ENCODE measurements at places on chromosomes 7 and 10.

GRCh38 chr7:128168667-128169210 is 72.3 kb upstream of the LEP start:
- peaks cover 10% of the 10 kb centered on the region for H3K4me1 ChIP-seq
- DNase-seq, result no peak
- peak overlapping the region; percentile 8 for H3K4me3 ChIP-seq
- no peaks in the 10 kb centered on the region for H3K36me3 ChIP-seq

DNA sequence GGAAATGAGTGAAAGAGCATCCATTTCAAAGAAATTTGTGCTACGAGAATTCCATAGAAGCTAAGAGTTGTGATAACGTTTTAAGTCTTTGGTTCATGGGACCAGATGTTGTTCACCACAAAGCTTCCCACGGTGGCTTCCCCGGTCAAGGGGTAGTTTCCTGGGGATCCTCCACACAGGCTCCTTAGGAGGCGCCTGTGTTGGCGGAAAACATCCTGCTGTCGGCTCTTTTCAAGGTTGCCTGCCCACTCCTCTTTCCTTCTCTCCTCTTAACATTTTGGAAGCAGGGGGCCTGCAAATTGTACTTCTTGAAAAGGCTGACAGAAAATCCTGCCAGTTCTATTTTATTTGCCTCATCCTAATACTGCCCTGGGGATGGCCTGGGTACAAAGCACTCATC is 398.6 kb downstream of the SORCS1 start:
- no peaks in the 10 kb centered on the region for H3K27me3 ChIP-seq
- H3K4me3 ChIP-seq, result no peak overlapping the region
- H3K27ac ChIP-seq, result no peak overlapping the region
- H3K36me3 ChIP-seq, result no peaks in the 10 kb centered on the region
- H3K4me1 ChIP-seq, result no peaks in the 10 kb centered on the region

- 0 out of 2 replicates have a peak, but pooled peaks cover 1% of the 10 kb centered on the region for H3K36me3 ChIP-seq
- peak overlapping the region; percentile 80 for H3K4me3 ChIP-seq
- no peak overlapping the region for H3K27ac ChIP-seq
- peaks cover 2% of the 10 kb centered on the region for H3K4me1 ChIP-seq
- no peak for DNase-seq
- H3K27me3 ChIP-seq, result no peaks in the 10 kb centered on the region
These were observed 613 bp downstream of the AP5Z1 start for GRCh38 chr7:4775848-4776623.

DNA sequence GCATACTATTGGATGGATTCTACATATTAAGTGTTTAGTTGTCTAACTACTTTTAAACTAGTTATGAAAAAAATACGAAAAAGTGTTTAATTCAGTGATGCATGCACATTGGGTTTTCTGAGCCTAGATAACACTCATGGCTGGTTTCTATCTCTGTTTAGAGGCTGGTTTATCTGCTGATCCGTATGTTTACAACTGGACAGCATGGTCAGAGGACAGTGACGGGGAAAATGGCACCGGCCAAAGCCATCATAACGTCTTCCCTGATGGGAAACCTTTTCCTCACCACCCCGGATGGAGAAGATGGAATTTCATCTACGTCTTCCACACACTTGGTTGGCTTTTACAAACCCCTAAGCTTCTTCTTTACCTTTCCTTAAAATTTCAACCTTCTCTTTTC is 10.2 kb downstream of the GPNMB start:
- no peak for DNase-seq
- H3K4me3 ChIP-seq, result no peak overlapping the region
- no peaks in the 10 kb centered on the region for H3K36me3 ChIP-seq

DNA sequence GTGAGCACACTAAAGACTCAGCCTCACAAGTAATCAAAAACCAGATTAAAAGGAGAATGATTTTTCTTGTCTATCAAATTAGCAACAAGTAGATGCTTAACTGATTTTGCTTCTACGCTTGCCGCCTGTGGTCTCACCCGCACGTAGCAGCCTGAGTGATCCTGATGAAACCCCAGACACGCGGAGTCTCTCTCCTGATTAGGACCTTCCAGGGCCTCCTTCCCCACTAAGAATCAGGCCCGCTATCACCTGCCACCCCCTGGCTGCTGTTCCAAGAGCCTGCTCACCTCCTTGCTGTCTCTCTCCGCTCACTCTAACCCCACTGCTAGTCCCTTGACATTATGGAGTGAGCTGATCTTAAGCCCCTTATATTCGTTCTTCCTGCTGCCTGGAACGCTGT is 325.9 kb upstream of the NRP1 start:
- H3K4me3 ChIP-seq, result no peak overlapping the region
- H3K4me1 ChIP-seq, result no peaks in the 10 kb centered on the region
- H3K36me3 ChIP-seq, result no peaks in the 10 kb centered on the region
- H3K27me3 ChIP-seq, result no peaks in the 10 kb centered on the region
- no peak for DNase-seq

- H3K27me3 ChIP-seq, result no peaks in the 10 kb centered on the region
- H3K27ac ChIP-seq, result no peak overlapping the region
- DNase-seq, result no peak
- no peaks in the 10 kb centered on the region for H3K36me3 ChIP-seq
- H3K4me1 ChIP-seq, result peaks cover 1% of the 10 kb centered on the region
These were observed 102.0 kb upstream of the DKK1 start for GRCh38 chr10:52212062-52212461.

- no peaks in the 10 kb centered on the region for H3K4me1 ChIP-seq
- H3K27me3 ChIP-seq, result no peaks in the 10 kb centered on the region
- no peak overlapping the region for H3K4me3 ChIP-seq
- H3K36me3 ChIP-seq, result no peaks in the 10 kb centered on the region
These were observed 347.2 kb downstream of the CALN1 start for GRCh38 chr7:72064916-72065315.

- H3K4me3 ChIP-seq, result no peak overlapping the region
- DNase-seq, result no peak
- no peak overlapping the region for H3K27ac ChIP-seq
- no peaks in the 10 kb centered on the region for H3K36me3 ChIP-seq
- no peaks in the 10 kb centered on the region for H3K4me1 ChIP-seq
These were observed 27.3 kb upstream of the CADPS2 start for GRCh38 chr7:122913608-122914007.
